ENCODE measurements at places on chromosomes 6 and 20.

- no peak for DNase-seq
Measured at GRCh38 chr6:35576682-35577081, 64.0 kb upstream of the TULP1 start.

GRCh38 chr6:158409451-158409850, 97.2 kb downstream of the TULP4 start:
- no peak for DNase-seq

GRCh38 chr6:42274898-42275297, 57.2 kb upstream of the MRPS10 start:
- no peak for DNase-seq

DNA sequence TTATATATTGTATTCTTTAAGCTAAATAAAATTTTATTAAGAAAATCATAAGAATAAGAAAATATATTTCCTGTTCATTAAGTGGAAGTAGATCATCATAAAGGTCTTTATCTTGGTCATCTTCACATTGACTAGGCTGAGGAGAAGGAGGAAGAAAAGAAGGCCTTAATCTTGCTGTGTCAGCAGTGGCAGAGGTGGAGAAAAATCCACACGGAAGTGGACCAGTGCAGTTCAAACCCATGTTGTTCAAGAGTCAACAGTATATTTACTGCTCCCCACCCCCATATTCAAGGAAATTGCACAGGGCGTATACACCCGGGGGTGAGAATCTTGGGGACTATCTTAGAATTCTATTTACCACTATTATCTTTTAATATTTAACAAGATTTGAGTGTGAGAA, 178.6 kb upstream of the SCGN start:
- no peak for DNase-seq

GRCh38 chr6:117446861-117447260, 21.1 kb upstream of the ROS1 start:
- DNase-seq: no peak

DNA sequence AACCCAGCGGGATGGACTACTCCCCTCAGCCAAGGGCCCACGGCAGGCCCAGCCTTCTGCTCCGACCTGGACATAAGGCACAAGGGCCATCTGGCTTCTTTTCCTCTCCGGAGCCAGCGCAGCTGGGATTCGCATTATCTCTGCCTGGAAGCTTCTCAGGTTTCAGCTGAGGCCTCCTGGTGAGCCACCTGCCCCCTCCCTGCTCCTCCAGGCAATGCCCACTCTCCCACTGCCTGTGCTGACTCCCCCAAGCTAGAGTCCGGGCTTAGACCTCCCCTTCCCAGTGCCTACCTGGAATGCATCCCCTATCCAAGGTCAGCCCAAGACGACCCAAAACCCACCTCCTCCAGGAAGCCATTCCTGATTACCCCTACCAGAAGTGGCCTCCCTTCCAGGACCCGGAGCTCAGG, 60.7 kb downstream of the EZR start:
- no peak for DNase-seq

DNA sequence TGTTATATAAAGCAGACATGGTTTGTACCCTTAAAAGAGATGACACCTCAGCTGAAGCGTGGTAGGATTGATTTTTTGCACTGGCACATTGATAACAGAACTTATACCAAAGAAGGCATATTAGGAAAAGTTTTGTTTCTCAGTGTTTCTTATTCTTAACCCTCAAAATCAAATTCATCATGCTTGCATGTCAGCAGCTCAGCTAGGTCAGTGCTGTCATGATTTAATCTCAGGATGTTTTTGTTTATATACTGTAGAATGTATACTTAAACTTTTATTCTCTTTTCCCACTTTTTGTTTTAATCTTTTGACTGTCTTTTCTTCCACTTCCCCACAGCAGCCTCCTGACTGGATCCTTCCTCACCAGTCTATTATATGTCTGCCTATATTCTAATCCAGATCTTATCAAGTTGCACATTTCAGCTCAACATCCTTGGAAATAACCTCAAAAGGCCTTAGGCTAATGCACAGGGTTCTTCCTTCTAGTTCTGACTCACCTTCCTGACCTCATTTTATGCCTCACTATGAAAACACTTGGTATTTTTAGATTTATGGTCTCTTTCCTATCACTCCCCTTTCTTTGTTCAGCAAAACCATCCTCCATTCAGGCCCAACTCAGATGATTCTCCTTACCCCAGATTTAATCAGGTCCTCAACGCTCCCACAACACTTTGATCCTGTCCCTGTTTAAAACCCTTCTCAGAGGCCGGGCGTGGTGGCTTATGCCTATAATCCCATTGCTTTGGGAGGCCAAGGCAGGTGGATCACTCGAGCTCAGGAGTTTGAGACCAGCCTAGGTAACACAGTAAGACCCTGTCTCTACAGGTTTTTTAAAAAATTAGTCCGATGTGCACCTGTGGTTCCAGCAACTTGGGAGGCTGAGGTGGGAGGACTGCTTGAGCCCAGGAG, 7.2 kb downstream of the HEBP2 start:
- DNase-seq: no peak

GRCh38 chr6:2734488-2735166, 16.1 kb downstream of the MYLK4 start:
- DNase-seq: no peak

DNA sequence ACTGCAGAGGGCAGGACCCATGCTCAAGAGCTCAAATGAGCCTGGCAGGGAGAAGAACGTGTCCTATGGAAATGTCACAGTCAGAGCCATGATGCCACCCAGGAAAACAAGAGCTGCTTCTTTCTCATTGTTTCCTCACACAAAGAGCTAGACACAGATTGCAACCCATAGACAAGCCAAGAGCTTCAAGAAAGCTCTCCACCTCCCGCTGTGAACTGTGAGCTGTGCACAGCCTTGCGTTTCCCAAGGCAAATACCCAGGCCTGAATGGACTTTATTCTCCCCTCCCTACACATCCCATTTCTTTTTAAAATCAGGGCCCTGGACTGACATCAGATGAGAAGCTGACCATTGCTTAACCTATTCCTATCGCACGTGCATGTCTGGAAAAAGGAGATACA, 388.8 kb downstream of the RNGTT start:
- no peak for DNase-seq

DNA sequence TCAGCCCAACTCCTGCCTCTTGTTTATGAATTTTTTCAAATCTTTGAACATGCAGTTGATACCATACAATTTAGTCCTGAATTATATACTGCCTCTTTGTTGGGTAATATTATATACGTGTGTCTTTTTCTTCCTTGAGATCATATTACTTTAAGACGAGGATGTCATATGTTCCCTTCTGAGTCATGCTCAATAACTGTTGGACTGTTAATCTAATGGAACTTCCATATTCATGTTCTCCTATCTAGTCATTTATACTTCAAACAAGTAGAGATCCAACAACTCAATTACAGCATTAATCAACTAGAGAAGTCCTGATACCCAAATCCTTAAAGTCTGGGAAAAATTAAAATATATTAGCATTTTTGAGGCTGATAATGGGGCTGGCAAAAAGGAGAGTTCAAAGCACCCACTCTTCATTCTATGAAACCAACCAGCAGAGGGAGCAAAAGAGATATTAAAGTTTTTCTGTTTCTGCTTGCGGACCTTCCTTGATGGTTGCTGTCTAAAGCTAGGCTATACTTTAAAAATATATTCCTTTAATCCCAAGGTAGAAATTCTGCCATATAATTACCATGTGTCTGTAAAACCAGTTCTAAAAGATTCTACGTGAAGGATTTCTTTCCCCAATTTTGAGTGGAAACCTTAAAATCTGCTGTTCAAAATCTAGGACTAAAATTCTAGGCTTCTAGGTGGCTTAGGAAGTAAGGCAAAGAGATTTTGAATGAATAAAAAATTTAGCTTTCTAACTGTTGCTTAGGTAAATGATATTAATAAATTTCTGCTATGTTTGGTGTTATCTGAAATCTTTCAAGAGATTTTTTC, 498.9 kb downstream of the BCKDHB start:
- no peak for DNase-seq

DNA sequence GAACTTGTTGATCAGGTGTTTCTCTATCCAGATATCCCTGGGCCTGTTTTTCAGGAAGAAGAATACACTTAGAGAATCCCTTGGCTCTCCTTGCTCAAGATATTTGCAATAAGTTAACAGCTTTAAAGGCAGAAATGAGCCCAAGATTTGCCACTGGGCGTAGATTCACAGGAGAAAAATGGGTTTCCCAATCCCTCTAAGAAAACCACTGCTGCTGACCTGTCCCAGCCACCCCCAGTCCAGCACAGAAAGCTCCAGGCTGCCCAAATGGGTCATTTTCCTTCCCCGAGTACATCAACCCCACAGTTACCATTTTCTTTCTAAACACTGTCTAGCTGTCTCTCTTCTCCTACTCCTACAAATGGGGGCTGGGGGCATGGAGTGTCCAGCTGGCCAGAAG, 67.3 kb downstream of the ANKRD60 start:
- DNase-seq: no peak

DNA sequence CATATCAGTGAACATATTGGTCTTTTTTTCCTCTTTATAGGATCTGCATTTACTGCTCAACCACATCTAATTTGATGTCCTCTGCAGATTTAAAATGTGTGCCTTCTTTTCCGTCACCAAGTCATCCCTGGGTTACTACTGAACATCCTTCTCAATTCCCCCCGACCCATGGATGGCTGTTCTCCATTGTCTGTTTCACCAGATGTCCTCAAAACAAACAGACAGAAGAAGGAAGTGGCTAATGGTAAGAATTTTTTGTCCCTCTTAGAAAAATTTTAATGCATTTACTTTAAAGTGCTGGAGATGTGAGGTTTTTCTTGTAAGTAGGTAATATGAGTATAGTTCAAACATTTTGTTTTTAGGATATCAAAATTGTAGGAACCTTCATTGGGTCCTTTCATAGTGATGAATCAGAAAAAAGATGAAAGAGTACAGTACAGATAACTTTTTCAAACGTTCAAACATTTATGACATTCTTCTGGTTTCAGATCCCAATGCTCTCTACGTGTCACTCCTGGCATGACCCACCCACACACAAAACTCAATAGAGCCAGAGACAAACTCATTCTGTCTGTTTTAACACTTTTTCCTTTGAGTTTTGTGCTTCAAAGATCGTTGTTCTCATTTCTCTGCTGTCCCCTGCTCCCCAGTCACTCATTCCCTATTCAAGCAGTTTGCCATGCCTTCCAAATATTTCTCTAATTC, 276.4 kb downstream of the PRL start:
- DNase-seq: no peak

- DNase-seq: no peak
Measured at GRCh38 chr20:1282966-1283365, 16.9 kb downstream of the SNPH start.

DNA sequence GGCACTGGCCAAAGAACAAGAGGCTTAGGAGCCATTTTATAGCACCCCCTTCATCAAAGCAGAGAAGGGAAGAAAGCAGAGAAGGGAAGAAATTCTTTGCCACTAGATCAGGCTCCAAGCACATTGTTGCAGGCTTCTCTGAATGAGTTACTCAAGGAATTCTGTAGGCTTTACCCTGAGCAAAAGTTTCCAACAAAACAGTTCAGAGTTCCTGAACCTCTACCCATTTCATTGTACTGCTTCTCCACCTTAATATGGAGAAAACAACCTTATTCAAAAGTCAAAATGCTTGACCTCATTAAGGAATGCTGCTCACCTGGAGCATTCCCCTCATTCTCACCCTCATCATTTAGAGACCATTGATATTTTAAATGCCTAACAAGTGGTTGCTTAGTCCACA, 115.5 kb upstream of the LOC128125822 start:
- DNase-seq: no peak

- no peak for DNase-seq
Measured at GRCh38 chr20:38294076-38294591, 9.8 kb upstream of the BPI start.

- no peak for DNase-seq
Measured at GRCh38 chr6:42350911-42351310, 100.8 kb downstream of the TRERF1 start.

- DNase-seq: no peak
Measured at GRCh38 chr6:111764238-111765175, 108.7 kb downstream of the FYN start.

DNA sequence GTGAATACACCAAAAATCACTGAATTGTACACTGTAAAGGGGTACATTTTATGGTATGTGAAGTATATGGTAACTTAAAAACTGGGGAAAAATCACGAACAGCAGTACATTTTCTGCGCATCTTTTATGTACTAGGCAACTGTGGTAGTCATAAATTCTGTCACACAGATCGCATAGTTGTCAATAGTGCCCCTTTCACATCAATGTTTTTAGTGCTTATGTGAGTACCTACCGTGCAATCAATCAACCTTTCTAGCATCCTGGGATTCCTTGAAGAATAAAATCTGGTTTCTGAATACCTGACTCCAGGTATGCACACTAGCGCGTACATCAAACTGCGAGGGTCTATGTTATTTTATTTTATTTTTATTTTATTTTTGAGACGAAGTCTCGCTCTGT, 637 bp upstream of the RPF2 start:
- DNase-seq: no peak

DNA sequence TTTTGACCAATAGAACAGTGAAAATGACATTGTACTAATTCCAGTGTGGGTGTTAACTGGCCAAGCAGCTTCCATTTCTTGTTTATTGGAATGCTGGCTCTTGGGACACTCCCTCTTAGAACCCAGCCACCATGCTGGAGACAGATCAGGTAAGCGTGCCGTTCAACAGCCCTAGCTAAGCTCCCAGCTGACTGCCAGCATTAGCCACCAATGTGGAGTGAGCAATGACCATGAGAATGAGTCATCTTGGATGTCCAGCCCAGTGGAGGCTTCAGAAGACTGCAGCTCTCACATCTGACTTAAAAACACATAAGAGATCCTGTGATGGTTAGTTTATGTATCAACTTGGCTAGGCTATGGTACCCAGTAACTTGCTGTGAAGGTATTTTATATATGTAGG, 3.0 kb upstream of the LINC00237 start:
- DNase-seq: no peak

- DNase-seq: no peak
Measured at GRCh38 chr20:56657879-56658278, 28.8 kb downstream of the TFAP2C start.

GRCh38 chr20:19015351-19016139, 196.9 kb upstream of the SLC24A3 start:
- DNase-seq: no peak

- no peak for DNase-seq
Measured at GRCh38 chr6:106870069-106870468, 104.5 kb downstream of the CD24 start.

- peak; percentile 26 for DNase-seq
Measured at GRCh38 chr20:32894026-32894483, 35.3 kb downstream of the EFCAB8 start.

DNA sequence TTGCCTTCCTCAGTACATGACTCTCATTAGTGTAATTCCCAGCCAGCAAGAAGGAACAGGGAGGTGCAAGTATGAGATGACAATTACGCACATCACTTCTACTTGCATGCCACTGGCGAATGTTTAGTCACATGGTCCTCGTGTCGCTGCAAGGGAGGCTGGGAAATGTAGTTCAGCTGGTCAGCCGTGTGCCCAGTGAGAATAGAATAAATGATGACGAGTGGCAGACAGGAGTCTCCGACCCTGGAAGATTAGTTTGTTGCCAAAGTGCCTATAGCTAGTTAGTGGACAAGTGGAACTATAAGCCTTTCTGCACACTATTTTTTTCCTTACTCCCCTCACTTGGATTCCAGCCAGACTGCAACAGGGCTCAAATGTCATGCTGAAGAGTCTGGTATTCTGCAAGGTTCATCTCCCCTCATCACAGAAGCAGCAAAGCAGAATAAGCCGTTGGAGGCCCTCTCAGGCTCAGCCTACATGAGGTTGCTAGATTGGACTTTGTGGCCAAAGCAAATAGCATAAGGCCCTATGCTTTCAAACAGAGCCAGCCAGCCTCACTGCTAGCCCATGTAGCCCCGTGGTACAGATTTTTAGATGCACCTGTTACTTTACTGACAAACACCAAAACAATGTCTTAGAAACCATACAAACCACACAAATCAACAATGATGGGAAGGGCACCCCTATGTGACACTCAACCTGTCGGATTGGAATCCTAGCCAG, 9.7 kb downstream of the LINC00237 start:
- peak; percentile 57 for DNase-seq
